K562 (cell line): ENCODE measurements at places on chromosomes 12 and 14. TPM values are rescaled to one million over a fixed set of nuclear protein-coding genes. Genes with fewer than 3 reads are reported as not detected.
A peak's percentile ranks its signal among the peaks of the same experiment; 100 is the strongest.

DNA sequence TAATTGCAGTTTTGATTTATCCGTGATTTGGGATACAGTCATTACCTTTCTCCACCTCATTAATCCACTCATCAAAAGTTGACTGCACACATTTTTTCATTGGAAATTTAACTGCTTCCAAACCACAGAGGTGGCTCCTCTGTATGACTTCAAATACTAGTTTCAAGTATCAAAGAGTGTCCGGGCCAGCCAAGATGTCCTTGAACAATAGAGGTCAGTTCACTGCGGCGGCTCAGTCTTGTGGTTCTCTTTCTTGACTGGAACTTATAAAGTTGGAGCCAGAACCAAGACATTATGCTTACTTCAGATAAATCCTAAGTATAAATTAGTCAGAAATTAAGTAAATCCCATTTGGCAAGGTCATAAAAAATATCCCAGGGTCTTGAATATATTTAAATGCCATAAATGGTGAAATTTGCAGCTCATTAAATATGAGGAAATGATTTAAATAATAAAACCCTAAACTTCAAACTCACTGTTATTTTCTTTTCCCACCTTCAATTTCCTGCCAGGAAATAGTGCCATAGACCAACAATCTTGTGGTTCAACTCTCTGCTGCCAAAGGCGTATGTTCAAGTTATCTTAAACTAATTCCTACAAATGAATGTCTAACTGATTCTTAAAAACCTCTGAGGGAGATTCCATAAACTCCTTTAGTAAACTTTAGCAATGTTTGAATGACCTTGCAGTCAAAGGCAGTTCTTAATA is 360.8 kb downstream of the AEBP2 start:
- H3K27me3 ChIP-seq: no peaks in the 10 kb centered on the region
- H3K4me1 ChIP-seq: no peaks in the 10 kb centered on the region
- H3K4me3 ChIP-seq: no peak overlapping the region
- DNase-seq: no peak
- H3K36me3 ChIP-seq: no peaks in the 10 kb centered on the region

GRCh38 chr12:111181143-111181726 is 187.7 kb downstream of the PHETA1 start:
- H3K27ac ChIP-seq: no peak overlapping the region
- no peak overlapping the region for H3K4me3 ChIP-seq
- H3K36me3 ChIP-seq: no peaks in the 10 kb centered on the region
- H3K27me3 ChIP-seq: peaks cover 8% of the 10 kb centered on the region; the same call in 1 of the 3 replicates
- peaks cover 5% of the 10 kb centered on the region; the same call in 2 of the 3 replicates for H3K4me1 ChIP-seq
- DNase-seq: peak; percentile 8

GRCh38 chr12:57139796-57140649 is 7.4 kb downstream of the LRP1-AS start:
- H3K36me3 ChIP-seq: no peaks in the 10 kb centered on the region
- no peak overlapping the region for H3K27ac ChIP-seq
- H3K4me3 ChIP-seq: no peak overlapping the region
- no peak for DNase-seq
- peaks cover 4% of the 10 kb centered on the region for H3K27me3 ChIP-seq

- no peaks in the 10 kb centered on the region for H3K4me1 ChIP-seq
- DNase-seq: no peak
These were observed 52.0 kb downstream of the RASSF9 start for GRCh38 chr12:85784096-85784720.

- no peak for DNase-seq
- H3K36me3 ChIP-seq: no peaks in the 10 kb centered on the region
- no peak overlapping the region for H3K27ac ChIP-seq
- H3K27me3 ChIP-seq: no peaks in the 10 kb centered on the region
- no peak overlapping the region for H3K4me3 ChIP-seq
- H3K4me1 ChIP-seq: no peaks in the 10 kb centered on the region
These were observed 123.1 kb downstream of the DERA start for GRCh38 chr12:16034136-16034817.

DNA sequence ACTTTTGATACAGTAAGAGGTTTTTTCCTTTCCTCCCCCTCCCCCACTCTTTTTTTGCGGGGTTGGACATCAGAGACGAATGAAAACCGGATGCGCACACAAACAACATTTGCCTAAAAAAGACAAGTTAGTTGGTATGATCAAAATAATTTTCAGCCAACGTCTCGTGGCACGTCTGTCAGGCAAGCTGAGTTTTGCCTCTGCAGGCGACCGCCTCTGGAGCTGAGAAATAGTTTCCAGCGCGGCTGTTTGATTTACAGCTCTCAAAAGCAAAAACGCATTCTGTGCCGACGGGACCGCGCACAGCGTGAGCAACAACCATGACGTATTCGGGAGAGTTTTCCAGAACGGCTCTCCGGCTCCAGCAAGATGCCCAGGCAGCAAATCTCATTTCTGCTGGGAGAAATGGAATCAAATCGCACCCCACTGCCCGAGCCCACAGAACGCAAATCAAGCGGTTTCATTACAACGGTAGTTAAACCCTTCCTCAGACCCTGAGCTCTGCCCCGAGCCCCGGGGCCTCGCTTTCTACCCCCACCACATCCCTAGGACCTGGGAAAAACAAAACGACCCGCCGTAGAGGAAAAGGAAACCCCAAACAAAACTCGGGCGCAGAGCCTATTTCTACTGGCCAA is 14.2 kb upstream of the CALM1 start:
- H3K4me3 ChIP-seq: peak overlapping the region; percentile 59
- H3K27ac ChIP-seq: peak overlapping the region; percentile 97
- no peak for DNase-seq
- peaks cover 28% of the 10 kb centered on the region for H3K4me1 ChIP-seq
- H3K36me3 ChIP-seq: no peaks in the 10 kb centered on the region

- no peaks in the 10 kb centered on the region for H3K27me3 ChIP-seq
- peaks cover 37% of the 10 kb centered on the region; the same call in 2 of the 3 replicates for H3K4me1 ChIP-seq
These were observed 62.5 kb downstream of the ZFP36L1 start for GRCh38 chr14:68730348-68730747.

DNA sequence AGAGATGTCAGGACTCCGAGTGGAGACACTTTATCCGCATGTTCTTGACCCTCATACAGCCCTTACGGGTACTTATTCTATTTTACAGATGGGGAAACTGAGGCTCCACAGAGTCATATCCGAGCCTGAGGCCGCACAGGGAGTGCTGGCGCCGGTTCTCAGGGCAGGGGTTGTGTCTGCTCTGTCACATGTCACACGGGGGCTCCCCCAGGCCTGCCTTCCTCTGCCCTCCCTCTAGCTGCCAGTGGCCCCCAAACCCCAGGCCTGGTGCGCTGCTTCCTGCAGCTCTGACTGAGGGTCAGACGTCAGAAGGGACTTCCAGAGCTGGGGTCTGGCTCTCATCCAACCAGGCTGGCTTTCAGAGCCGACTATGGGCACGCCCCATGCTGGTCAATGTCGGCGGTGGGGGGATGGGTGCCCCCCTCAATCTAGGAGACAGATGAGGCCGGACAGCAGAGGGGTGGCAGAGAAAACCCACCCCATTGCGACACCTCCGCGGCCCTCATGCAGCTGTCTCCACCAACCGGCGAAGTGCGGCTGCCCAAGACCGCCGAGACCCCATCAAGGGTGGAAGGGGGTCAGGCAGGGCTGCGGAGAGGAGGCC is 811 bp upstream of the INF2 start:
- H3K4me1 ChIP-seq: peaks cover 5% of the 10 kb centered on the region; the same call in 2 of the 3 replicates
- H3K27me3 ChIP-seq: no peaks in the 10 kb centered on the region
- no peak overlapping the region for H3K27ac ChIP-seq
- H3K36me3 ChIP-seq: peaks cover 18% of the 10 kb centered on the region; the same call in 2 of the 3 replicates
- no peak overlapping the region for H3K4me3 ChIP-seq

DNA sequence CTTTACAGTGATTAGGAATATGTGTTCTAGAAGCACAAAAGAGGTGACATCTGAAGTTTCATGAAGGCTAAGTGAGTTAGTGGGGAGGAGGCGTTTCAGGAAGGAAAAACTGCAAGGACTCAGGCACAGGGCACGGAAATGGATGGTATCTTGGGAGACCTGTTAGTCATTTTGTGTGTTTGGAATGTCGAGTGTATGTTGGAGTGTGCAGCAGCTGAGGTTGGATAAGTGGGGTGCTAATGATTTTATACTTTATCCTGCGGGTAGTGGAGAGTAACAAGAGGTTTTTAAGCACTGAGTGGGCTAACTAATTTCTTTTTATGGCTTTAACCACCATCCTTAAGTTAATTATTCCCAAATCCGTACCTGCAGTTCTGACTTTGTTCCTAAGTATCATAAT is 571.5 kb upstream of the FBXO33 start:
- H3K27me3 ChIP-seq: no peaks in the 10 kb centered on the region
- H3K27ac ChIP-seq: no peak overlapping the region
- no peaks in the 10 kb centered on the region for H3K36me3 ChIP-seq
- DNase-seq: no peak

DNA sequence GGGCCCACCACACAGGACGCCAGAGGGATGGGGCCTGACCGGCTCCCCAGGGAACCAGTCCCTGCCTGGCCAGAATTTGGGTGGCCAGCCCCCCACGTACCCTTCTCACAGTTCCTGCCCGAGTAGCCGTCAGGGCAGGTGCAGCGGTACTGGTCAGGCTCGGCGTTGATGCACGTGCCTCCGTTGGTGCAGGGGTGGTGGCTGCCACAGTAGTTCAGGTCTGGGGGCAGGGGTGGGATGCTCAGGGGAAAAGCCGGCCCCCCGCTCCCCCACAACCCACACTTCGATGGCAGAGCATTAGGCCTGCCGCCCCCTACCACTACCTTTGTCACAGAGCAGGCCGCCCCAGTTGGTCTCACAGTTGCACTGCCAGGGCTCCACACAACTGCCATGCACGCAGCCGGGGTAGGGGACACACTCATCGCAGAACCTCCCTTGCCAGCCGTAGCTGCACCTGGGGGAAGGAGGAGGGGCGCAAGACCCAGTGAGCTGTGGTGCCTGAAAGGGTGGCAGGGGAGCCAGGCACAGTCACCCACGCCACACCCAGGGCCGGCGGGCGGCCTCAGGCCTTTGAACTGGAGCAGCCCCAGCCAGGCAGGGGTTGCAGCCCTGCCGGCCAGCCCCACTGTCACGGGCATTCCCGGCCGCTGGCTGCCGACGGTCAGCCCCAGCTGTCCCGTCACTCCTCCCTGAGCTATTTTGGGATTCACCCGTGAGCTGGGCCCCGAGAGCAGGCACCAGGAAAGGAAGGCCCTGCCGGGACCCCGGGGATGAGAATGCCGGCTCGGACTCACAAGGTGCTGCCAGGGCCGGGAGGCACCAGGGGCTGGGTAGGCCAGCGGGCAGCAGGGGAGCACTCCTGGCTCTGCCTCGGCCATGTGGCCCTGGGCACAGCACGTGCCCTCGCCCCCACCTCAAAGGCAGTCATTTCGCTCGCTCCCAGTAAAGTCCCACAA is 16.5 kb downstream of the JAG2 start:
- no peaks in the 10 kb centered on the region for H3K27me3 ChIP-seq
- H3K4me1 ChIP-seq: no peaks in the 10 kb centered on the region
- H3K27ac ChIP-seq: no peak overlapping the region
- H3K4me3 ChIP-seq: no peak overlapping the region
- no peak for DNase-seq
- H3K36me3 ChIP-seq: peaks cover 14% of the 10 kb centered on the region; the same call in 1 of the 3 replicates

GRCh38 chr14:72701237-72701565 is 192.7 kb downstream of the DPF3 start:
- no peaks in the 10 kb centered on the region for H3K36me3 ChIP-seq
- no peak overlapping the region for H3K4me3 ChIP-seq
- H3K27ac ChIP-seq: no peak overlapping the region
- H3K27me3 ChIP-seq: no peaks in the 10 kb centered on the region; the same call in 1 of the 2 replicates

DNA sequence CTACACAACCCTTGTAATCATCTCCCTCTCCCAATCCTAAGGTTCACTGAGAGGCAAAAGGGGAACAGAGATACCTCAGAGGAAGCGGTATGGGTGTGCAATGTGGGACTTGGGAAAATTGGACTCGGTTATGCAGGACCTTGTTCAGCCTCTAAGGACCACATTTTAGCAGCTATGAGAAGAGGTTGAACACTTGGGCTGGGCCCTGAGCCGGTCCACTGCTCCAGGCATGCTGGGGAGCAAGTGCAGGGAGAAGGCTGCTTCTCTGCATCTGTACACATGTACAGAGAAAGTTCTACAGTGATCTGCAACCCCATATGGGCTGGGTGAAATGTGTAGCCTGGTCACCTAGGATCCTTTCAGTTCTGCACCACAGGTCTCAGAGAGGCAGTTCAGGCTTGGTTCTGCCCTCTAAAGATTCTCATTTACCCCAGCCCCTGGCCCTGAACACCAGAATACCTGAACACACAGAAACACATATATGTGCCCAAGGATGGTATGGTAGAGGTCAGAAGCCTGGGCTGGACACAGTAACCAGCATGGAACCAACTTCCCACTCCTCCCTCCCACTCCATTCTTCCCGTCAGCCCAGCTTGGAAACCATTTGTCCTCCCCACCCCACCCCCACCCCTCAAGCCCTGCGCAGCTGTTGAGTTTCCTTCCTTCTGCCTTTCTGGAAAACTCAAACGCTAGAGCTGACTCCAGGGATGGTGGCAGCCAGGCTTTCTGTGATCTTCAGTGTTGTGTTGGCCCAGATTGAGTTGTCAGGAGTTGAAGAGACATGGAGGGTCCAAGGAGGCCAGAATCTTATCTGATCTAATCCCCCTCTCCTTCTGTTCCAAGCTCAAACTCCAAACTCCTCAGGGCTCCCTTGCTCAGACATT is 10.4 kb downstream of the HOXC5 start:
- peaks cover 35% of the 10 kb centered on the region for H3K27me3 ChIP-seq
- peaks cover 11% of the 10 kb centered on the region; the same call in 1 of the 2 replicates for H3K4me1 ChIP-seq
- no peak for DNase-seq
- no peaks in the 10 kb centered on the region for H3K36me3 ChIP-seq

- no peaks in the 10 kb centered on the region for H3K36me3 ChIP-seq
- H3K27ac ChIP-seq: no peak overlapping the region
- no peak for DNase-seq
- no peak overlapping the region for H3K4me3 ChIP-seq
These were observed 310.7 kb downstream of the IPO8 start for GRCh38 chr12:30384976-30385375.

- no peak for DNase-seq
- H3K4me1 ChIP-seq: no peaks in the 10 kb centered on the region
- H3K36me3 ChIP-seq: no peaks in the 10 kb centered on the region
- no peak overlapping the region for H3K27ac ChIP-seq
- H3K27me3 ChIP-seq: peaks cover 13% of the 10 kb centered on the region
These were observed 61.1 kb downstream of the MYRFL start for GRCh38 chr12:69886109-69886508.

GRCh38 chr12:131128556-131128955 is 174.8 kb downstream of the ADGRD1 start:
- no peak for DNase-seq
- H3K27ac ChIP-seq: no peak overlapping the region
- H3K4me3 ChIP-seq: no peak overlapping the region
- H3K36me3 ChIP-seq: no peaks in the 10 kb centered on the region

FOXN4 gene
- not detected in 2 replicates for total RNA-seq

PTPRO gene
- 0.22 TPM in 1 of 2 replicates, not detected in the other for total RNA-seq

C14orf180 gene
- total RNA-seq: not detected in 2 replicates

FAM186B gene
- 0.18 TPM in 2 replicates for total RNA-seq

TAS2R19 gene
- 0.86 and 1.2 TPM in 2 replicates for total RNA-seq

SRRM4 gene
- total RNA-seq: not detected in 2 replicates

C12orf42 gene
- not detected in 2 replicates for total RNA-seq
